Pancreas (tissue), 10 donors: ENCODE measurements at places on chromosomes 7 and 10. TPM values are rescaled to one million over a fixed set of nuclear protein-coding genes. Genes with fewer than 3 reads are reported as not detected.

Gene BCL7B
- total RNA-seq = 16.5 TPM

Gene LIPK
- total RNA-seq = not detected

GRCh38 chr7:140723574-140723973 lies 27.1 kb downstream of the NDUFB2 start:
- no peak for DNase-seq

GRCh38 chr7:45417268-45417667 lies 156.9 kb upstream of the ADCY1 start:
- DNase-seq = no peak

Gene INMT
- 4.3 TPM for total RNA-seq

DNA sequence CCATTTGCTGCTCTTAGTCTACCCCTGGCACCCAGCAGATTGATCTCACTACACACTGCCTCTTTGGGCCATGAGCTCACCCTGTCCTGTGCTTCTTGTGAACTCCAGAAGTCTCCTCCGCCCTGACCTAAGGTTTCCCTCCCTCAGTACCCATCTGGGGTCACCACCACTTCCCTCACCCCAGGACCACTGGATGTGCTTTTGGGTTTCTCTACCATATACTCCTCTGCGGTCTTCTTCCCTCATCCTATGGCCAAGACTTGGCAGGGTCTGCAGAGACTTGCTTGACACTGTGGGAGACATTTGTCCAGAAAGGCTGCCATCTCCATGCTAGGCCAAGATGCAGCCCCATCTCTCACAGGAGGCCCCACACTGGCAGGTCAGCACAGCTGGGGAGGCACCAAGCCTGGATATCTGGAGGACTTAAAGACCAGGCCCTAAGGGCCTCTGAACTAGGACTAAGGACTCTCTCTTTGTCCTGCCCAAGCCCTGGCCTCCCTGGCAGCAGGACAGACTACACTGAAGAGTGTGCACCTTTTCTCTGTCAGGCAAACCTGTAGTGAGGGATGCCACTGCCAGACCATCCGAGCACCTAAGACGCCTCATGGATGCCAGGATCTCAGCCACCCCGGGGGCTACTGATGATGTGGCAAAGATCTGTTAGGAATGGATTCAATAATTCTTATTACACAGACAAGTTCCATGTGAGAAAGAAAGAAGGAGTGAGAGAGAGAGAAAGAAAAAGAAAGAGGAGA lies 134.6 kb downstream of the ZNF467 start:
- DNase-seq = no peak

- no peak for DNase-seq
Observed at GRCh38 chr7:15489861-15490260, 72.0 kb downstream of the AGMO start.

DNA sequence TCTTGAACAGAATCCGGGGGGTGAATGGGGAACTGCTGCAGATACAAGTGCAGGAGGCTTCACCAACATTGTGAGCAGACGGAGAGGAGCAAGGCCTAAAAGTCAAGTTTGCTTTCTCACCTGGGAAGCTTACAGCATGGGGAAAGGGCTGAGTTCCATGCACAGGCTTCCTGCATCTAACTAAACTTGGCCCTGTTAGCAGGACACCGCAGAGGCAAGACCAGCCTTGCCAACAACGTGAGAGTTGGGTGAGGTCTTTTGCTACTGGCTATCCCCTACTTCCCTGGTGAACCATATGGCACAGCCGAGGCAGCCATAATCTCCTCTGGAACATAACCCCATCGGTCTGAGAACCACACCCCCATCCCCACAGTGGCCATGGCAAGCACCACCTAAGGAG lies 14.2 kb upstream of the ADAM22 start:
- no peak for DNase-seq
